Kidney epithelial cell (primary cell): ENCODE measurements at places on chromosomes 11 and 22. TPM values are rescaled to one million over a fixed set of nuclear protein-coding genes. Genes with fewer than 3 reads are reported as not detected.

Gene DMC1
- total RNA-seq: 0.75 and 1.5 TPM in 2 replicates

Gene SLC5A12
- not detected in 2 replicates for total RNA-seq

DNA sequence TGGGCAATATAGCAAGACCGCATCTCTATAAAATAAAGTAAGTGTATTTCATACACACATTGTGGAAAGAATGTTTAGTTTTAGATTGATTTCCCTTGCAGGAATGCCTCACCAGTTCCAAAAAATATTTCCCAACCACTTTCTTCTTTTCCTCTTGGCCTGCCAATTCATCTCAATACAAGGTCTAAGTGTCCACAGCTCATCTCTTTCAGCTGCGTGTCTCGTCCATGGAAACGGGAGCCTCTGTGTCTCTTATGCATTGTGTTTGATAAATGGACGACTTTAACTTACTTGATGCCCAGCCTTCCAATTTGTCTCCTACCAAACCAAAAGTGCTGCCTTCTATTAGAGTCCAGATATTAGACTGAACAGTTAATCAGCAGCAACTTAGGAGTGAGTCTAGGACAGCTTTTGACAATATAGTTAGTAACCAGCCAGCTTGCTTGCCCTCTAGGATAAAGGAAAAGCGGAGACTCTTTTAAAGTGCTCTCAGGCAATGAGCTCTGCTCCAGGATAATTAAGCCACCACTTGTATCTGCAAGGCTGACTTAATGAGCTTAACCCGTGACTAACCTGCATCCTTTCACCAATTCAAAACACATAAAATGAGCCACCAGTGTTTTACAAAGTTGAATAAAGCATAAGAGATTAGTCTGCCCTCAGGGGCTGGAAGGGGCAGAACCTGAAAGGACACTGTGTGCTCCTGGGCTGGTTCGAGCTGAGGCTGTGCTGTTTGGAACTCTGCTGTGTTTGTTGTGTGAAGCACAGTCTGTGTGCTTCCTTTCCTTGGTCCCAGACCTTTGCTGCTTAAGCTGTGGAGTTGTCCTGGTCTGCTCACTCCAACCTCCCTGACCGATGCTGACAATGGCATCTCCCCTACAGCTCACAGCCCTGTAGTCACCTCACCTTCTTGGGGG, 27.5 kb downstream of the FBXO7 start:
- DNase-seq: no peak

DNA sequence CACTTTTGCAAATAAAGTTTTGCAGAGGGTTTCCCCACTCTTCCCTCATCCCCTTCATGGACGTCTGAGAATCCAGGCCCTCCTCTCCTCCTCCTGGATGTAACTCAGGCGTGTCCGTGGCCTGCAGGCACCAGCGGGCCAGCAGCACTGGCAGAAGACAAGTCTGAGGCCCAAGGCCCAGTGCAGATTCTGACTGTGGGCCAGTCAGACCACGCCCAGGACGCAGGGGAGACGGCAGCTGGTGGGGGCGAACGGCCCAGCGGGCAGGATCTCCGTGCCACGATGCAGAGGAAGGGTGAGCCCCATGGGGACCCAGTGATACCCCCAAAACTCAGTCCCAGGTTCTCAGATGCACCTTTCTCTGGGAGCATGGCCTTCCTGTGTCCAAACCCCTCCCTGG, 14.4 kb downstream of the TUB start:
- no peak for DNase-seq

- peak; percentile 69 for DNase-seq
These were observed 118.5 kb downstream of the APOL5 start for GRCh38 chr22:35835998-35836691.
